Aortic smooth muscle cell (primary cell): ENCODE measurements at places on chromosomes 1 and 21. TPM values are rescaled to one million over a fixed set of nuclear protein-coding genes. Genes with fewer than 3 reads are reported as not detected.

The RUNX3 gene
- total RNA-seq: not detected in 2 replicates

The TUT4 gene
- 16.8 and 25.0 TPM in 2 replicates for total RNA-seq

The PGBD5 gene
- total RNA-seq: under 0.01 and 0.06 TPM in 2 replicates

The ZNF683 gene
- total RNA-seq: not detected in 2 replicates

The STUM gene
- total RNA-seq: not detected in 2 replicates

The GSTM5 gene
- 0.92 and 2.0 TPM in 2 replicates for total RNA-seq
